Activated CD4-positive, CD25-positive, alpha-beta regulatory T cell treated with anti-CD3 and anti-CD28 coated beads, Interleukin-2, amount 50 U/mL, for 72 hours (primary cell): ENCODE measurements at places on chromosomes 7 and 10.

DNA sequence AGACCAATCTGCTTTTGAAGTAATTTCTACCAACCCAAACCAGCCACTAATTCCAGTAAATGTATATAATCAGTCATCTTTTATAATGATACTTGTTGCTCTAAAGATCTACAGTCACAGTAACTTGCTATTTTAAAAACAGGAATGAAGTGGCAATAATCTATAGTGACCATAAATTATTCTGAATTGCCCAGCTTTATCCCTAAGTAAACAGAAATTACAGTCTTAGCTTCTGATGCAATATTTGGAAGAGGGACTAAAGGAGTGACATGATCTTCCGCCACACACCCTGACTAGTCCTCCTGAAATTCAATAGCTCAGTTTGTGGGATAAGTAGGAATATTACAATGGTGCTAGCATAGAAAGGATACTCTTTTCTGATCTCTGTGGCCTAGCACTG is 96.1 kb downstream of the ATE1 start:
- no peak for DNase-seq

GRCh38 chr10:27558612-27559020 is 54.5 kb downstream of the RAB18 start:
- no peak for DNase-seq

- DNase-seq = no peak
Measured at GRCh38 chr7:154676422-154677073, 326.4 kb downstream of the PAXIP1 start.

- no peak for DNase-seq
Measured at GRCh38 chr10:133241501-133242205, 4.0 kb downstream of the VENTX start.
